Activated naive CD8-positive, alpha-beta T cell treated with anti-CD3 and anti-CD28 coated beads, Interleukin-2, amount 10 ng/mL, durations not matched to agents 7 days and 5 days (primary cell): ENCODE measurements at places on chromosomes 1 and 21.

GRCh38 chr1:39573736-39574624 lies 2.6 kb downstream of the PABPC4 start:
- DNase-seq: no peak

- DNase-seq: no peak
Measured at GRCh38 chr1:221801251-221801661, 59.4 kb upstream of the DUSP10 start.

GRCh38 chr1:154626456-154627256 lies 18.7 kb upstream of the ADAR start:
- peak; percentile 62 for DNase-seq

DNA sequence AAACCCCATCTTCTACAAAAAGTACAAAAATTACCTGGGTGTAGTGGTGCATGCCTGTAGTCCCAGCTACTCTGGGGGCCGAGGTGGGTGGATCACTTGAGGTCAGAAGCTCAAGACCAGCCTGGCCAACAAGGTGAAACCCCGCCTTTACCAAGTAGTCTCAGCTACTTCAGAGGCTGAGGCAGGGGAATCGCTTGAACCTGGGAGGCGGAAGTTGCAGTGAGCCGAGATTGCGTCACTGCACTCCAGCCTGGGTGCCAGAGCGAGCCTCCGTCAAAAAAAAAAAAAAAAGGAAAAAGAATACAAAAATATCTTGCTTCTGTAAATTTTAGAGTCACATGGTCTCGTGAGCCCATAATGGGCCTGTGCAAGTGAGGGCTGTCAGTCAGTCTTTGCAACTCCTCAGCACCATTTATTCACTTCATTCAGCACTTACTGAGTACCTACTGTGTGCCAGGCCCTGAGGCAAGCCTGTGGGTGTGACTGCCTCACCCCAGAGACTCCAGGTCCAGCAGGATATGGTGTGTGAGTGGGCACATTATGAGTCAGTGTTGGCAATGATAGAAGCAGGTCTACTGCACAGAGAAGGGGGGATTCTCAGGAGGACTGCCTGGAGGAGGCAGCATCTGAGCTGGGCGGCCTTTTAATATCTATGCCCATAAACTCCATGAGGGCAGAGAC lies 46.8 kb upstream of the TARDBP start:
- DNase-seq: peak; percentile 47

DNA sequence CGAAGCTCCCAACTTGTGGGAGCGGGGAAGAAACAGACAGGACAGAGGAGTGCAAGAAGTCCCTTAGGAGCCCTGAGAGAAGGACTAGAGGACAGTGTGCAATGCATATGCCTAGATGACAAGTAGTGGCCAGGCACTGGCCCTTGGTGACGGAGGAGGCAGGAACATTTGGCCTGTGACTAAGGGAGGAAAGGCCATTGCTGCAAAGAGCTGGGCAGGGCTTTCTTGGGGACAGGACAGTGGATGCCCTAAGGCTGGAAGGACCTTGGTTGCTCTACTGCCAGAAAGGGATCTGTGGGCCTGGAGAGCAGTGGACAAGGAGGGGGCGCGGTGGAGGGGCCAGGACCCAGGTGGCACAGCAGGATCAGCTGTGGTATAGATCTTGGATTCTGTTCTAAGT lies 481.3 kb downstream of the CAMTA1 start:
- DNase-seq: no peak

- DNase-seq: no peak
Measured at GRCh38 chr1:186375929-186376319, 286 bp downstream of the ODR4 start.

- no peak for DNase-seq
Measured at GRCh38 chr1:239361403-239361802, 25.0 kb upstream of the CHRM3 start.
